ENCODE measurements at places on chromosomes 3 and 15.
A peak's percentile ranks its signal among the peaks of the same experiment; 100 is the strongest.

GRCh38 chr15:33680336-33680735 lies 288.0 kb upstream of the CHRM5 start:
- no peak for DNase-seq

- DNase-seq: no peak
These were observed 27.1 kb downstream of the HDAC11 start for GRCh38 chr3:13507247-13507569.

GRCh38 chr3:52471371-52472238 lies 16.2 kb downstream of the NISCH start:
- no peak for DNase-seq

GRCh38 chr15:99105514-99106341 lies 848 bp downstream of the SYNM start:
- peak; percentile 79 for DNase-seq

- no peak for DNase-seq
These were observed 53.8 kb upstream of the PIK3CB start for GRCh38 chr3:138888560-138888959.

- no peak for DNase-seq
These were observed 9.7 kb upstream of the CHST2 start for GRCh38 chr3:143109861-143110260.

- DNase-seq: peak; percentile 16
These were observed 117.6 kb upstream of the EIF1B start for GRCh38 chr3:40191850-40192448.

DNA sequence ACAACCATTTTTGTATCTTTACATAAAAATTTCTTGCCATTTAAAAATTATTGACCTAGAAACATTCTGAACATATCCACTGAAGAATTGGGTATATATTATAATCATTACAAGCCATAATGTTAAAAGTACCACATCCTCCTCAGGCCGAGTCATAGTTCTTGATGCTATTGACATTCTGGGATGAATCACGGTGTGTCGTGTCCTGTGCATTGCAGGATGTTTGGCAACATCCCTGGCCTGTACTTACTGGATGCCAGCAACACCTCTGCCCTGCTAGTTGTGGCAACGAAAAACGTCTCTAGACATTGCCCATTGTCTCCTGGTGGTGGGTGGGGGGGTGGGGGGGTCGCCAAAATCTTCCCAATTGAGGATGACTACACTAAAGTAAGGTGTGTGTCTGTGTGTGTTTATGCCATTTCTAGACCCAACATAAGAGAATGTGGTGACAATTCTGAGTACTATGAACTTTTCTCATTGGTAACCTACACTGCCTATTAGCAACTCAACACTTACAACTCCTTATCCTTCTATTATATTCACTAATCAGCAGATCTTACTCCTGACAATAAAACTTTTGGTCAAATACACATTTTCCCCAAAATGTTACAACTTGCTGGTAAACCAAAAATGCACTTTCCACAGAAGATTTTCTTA lies 471.6 kb downstream of the FOXP1 start:
- DNase-seq: no peak

DNA sequence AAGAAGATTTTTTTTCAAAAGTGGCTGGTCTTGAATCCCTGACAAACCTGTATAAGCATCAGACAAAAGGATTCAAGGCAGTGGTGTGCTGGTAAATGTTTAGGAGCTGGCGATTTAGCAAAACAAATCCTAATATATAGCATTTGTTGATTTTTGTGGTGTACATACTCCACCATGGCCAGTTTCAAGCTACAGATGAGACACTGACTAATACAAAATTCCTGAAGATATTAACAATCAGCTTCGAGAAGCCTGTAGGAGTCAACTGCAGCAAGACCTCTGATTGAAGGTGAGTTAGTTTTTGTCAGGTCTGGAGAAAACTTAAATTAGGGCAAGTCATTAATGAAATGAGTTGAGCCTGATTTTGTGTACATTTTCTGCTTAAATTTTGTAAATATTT lies 6.7 kb downstream of the STRIT1 start:
- DNase-seq: no peak

GRCh38 chr3:27960133-27960532 lies 238.0 kb upstream of the EOMES start:
- DNase-seq: no peak

GRCh38 chr3:39716849-39717248 lies 92.6 kb upstream of the MYRIP start:
- DNase-seq: no peak

DNA sequence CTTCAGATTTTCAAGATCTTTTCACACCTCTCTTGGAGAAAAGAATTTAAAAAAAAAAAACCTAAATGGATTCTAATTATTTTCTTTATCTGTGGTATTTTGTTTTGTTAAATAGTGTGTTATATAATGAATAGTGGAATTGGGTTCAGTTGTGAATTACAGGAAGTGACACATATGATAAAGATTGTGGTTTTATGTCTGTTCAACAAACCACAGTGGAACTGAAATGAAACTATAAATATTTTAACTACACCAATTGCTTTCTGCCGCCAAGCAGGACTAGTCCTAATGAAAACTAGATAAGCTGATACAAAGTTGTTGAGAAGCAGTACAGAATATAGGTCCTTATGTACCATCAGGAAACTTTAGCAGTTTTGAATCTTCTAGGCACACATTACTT lies 121.6 kb downstream of the UBE2E2 start:
- DNase-seq: no peak

- DNase-seq: no peak
These were observed 61.2 kb upstream of the PROK2 start for GRCh38 chr3:71846185-71846584.

DNA sequence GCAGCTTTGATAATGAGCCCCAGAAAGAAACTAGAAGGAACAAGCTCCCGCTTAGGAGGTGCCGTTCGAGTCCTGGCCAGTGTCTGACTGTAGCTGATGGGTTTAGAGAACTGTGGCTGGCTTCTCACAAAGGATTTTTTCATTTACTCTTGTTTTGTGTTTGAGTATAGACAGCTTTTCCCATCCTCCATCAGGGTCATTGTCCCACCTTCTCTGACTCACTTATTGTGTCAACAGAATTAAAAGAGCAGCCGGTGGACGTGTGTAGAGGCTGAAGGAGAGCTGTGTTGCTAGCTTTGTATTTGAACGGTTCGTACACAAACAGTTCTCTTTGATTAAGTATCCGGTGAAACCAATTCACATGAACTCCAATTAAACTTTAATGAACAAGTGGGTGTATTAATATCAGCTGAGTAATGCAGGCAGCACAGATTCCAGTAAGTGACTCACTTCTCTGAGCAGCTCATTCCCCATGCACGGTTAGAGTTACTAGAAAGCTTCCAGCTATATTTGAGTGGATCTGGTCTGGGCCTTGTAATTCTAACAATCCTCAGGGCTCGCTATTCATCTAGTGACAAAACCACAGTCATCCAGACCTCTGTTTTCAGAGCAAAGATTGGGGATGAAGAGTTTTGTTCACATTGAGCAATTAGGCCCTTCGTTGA lies 141.0 kb downstream of the LPP start:
- no peak for DNase-seq

DNA sequence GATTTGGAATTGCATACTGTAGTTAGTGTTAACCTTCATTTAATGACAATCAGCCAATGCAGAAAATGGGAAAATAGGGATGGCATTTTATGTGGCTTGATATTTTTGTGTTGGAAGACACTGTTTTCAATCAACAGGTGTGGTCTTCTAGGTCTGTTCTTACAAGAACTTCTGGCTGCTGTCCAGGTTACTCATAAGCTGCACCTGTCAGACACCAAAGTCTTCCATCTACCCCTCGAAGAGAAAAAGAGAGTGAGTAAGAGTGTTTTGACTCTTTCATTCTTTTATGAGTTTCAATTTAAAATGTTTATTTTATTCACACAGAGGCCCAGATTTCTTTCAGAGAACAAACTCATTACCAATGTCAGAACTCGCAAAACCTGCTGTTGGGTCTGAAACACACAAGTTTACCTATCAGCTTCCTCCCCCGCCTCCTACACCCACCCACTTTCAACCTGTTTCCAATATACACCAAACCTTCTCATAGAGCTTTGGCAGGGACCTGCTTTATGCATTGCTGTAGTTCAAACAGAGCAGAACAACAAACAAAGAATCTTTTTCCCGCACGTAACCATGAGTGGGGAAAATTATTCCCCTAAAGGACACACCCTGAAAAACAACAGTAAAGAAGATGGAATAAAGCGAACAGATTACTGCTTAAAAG lies 767.7 kb upstream of the ALCAM start:
- DNase-seq: peak; percentile 62

DNA sequence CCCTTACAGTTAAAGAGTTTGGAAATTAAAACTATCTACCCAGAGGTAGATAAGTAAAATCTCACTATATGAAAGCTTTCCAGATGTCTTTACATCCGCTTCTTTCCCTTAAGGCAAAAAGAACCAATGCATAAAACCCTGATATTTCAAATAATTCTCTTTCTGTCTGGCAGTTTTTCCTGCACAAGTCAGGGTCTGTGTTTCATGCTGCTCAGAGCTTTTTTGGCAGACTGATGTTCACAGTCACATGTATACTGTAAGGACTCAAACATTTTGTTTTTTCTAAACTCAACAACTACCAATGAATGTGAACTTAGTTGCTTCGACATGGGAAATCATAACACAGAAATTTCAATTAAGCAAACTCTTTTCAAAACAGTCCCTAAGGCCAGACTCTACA lies 988.4 kb downstream of the EPHA3 start:
- DNase-seq: no peak

GRCh38 chr15:67405208-67406191 lies 115.4 kb upstream of the C15orf61 start:
- no peak for DNase-seq

- DNase-seq: peak; percentile 55
These were observed 631 bp downstream of the NKTR start for GRCh38 chr3:42600958-42601675.

DNA sequence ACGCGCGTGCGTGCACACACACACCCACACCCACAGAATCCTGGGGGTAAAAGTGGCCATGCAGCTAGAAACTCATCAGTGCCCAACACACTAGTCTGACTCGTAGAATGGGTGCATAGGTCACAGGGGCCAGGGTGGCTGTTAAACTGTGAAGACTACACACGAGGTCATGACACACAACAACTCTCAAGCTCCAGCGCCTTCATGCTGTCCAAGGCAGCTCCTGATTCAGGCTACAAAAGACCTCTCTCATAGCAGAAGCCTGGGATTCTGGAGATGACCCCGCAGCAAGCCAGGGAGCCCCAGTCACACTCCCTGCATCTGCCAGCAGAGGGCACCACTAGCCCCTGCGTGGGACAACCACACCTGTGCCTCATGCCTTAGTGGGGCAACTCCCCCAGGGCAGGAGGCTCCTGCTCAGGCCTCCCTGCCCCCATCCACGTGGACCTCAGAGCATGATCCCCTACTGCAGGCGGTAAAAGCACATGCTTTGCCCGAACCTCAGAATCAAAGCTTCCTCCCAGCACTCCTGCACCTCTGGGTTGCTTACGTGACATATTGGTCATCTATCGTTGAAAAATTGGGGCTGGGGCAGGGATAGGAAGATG lies 93.1 kb downstream of the LRIG1 start:
- DNase-seq: no peak

- DNase-seq: peak; percentile 77
These were observed 28.1 kb upstream of the CORO2B start for GRCh38 chr15:68550498-68551295.

- DNase-seq: peak; percentile 82
These were observed at the start of gene VWA5B2 for GRCh38 chr3:184229394-184230080. Gene VWA5B2 (plus strand): TSS chr3:184229585. CDS start chr3:184230529, 944 bp downstream.

- DNase-seq: no peak
These were observed 51.0 kb upstream of the ATP13A3 start for GRCh38 chr3:194537732-194538247.

DNA sequence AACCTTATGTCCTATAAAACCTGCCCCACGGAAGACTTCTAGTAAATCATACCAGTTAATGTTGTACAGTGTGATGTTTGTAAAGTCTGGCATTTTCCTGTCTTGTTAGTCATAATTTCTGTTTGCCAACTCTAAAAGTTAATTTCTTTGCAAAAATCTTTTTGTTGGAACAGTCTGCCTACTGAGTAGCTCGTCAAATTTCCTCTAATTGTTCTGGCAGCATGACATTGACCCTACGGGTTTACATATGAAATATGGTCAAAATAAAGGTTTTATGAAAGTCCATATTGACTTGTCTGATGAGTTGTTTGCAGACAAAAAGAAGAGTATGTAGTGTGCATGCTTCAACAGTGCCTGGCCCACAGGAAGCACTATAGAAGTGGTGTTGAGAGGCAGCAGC lies 79.8 kb upstream of the SOX2 start:
- no peak for DNase-seq

DNA sequence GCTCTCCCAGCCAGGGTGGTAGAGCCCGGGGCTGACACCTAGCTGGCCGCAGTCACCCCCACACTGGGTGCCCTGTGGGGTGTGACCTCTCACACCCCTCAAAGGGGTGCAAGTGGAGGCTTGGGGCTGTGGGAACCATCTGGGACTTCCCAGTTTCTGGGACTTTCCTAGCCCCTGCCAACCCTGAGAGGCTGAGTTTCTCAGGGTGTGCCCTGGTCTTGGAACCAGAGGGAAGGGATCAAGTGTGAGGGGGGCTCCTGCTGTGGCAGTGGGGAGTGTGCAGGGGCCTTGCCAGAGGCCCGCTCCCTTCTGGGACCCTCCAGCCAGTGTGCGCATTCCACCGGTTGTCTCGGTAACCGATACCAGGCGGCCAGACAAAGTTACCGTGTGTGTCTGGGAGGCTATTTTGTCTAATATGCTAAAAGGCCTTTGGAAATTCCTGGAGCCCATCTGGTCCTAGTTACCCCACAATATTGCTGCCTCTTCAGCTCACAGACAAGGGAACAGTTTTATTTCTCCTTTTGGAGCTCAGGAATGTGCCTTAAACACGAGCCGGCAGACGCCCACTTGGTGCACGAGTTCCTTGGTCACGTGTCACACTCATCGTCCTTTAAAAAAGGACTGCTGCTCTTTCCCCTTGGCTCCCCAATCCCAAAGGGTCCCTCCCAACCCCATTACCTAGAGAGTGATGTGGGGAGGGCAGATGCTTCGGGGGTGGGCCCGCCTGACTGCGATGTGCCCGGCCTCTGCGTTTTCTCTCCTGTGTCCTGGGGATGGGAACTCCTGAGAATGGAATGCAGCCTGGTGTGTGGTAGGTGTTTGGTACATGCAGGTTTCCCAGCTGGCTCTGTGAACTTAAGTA lies 33.2 kb downstream of the HDAC11 start:
- DNase-seq: no peak

DNA sequence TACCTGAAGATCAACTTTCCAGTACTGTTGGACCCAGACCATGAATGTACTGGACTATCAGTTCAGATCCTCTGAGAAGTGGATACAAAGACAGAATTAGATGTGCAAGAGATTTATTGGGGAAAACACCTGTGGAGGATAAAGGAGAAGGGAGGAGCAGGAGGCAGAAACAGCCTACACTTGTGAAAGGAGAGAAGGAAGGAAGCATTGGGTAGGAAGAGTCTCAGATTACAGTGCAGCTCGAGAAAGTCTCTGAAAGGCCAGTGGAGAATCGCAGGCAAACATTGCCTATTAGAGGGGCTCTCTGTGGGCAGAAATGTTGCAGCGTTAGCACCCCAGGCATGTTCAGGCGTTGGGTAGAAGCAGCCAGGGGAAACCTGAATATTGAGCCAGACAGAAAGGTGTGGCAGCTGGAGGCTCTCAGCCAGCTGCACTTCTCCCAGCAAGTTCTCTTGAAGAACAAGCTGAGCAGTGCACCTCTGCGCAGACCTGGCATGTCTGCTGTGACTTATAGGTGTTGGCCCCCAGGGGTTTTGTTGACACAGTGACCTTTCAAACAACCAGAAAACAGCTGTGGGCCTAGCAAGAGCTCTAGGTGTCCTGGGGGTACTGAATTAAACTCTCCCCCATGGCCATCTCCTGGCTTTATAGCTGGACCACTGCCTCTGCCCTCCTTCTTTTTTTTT lies 7.0 kb downstream of the CHST14 start:
- peak; percentile 76 for DNase-seq

All from NCI-H2171 treated with DMSO at 0.1 percent for 48 hours (cell line).